ENCODE measurements at places on chromosomes 2 and 18.

DNA sequence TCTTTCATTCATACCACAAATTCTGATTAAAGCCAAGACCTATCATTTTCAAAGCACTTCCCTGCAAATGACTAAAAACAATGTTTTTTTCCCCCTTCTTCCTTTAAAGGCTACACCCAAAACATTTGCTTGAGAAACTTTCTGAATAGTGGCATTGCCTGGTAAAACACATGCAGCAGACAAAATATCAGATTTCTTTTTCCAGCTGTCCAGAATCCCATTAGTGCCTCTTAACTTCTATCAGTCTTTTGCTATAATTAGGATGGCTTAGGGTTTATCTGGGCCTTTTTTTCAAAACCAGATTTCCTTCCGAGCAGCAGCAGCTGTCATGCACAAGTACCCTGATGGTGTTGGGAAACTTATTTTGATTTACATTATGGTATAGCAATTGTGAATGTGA, 50.6 kb downstream of the ALPK2 start:
- DNase-seq = no peak

GRCh38 chr2:209661286-209661894, 110.2 kb upstream of the UNC80 start:
- DNase-seq = no peak

DNA sequence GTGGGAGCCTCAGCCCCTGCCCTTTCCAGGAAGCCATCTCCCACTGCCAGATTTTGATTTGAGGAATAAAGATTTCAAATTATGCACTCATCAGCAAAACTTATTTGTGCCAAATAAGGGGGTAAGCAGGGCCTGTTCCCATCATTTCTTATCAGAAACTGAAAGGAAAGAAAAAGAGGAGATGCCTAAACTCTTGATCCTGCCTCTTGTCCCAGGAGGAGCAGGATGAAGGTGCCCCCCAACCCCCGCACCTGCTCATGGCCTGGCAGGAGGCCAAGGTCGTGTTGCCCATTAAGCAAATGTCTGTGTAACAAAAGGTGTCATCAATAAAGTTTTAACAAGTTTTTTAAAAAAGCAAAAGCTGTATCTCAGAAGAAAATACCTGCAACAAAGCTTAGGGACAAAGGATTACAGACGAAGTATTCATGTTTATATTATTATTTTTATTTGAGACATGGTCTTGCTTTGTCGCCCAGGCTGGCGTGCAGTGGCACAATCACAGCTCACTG, 80.0 kb downstream of the INPP5D start:
- no peak for DNase-seq

GRCh38 chr2:920999-921398, 29.6 kb upstream of the SNTG2 start:
- no peak for DNase-seq

DNA sequence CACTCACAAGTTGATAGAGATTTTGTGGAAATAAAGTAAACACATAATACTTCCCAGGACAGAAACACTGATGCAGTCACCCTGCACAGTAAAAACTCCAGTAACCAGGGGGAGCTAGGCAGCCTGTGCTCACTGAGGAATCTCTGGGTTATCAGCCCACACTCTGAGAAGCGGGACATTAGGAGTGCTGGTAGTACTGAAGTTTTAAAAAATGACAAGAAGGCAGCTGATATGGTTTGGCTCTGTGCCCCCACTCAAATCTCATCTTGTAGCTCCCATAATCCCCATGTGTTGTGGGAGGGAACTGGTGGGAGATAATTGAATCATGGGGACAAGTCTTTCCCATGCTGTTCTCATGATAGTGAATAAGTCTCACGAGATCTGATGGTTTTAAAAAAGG, 31.4 kb downstream of the KCTD1 start:
- DNase-seq = no peak

DNA sequence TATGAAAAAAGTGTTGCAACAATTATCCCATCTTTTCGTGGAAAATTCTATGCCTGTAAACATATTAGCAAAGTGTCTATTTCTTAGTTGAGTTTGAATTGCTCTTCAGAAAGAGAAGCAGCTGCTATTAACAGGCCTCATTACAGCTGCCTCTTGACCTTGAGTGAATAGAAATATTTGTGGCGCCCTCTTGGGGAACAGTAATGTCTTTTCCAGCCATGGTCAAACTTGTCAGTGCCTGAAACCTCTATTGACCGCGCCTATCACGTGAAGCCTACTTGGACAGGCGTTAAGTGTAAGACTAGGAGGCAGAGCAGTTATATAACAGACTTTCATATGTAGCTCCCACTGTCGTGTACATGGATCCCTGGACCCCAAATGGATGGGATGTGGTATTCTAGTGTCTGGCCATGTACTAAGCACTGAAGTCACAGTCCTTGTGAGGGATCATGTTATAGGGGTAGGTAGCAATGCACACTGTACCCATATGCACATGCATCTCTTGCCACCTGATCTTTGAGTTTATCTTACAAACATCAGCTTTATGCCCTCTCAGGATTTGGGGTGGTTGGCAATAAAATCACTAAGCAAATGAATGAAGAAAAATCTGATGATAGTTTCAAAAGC, 245.0 kb downstream of the PTGR3 start:
- no peak for DNase-seq

- DNase-seq = no peak
Measured at GRCh38 chr2:65662654-65663432, 230.4 kb upstream of the SPRED2 start.

- no peak for DNase-seq
Measured at GRCh38 chr18:62183578-62184195, 3.2 kb downstream of the PIGN start.

GRCh38 chr2:122219504-122219903, 464.1 kb downstream of the TSN start:
- DNase-seq = no peak

GRCh38 chr2:47309472-47309951, 93.4 kb upstream of the MSH2 start:
- no peak for DNase-seq

DNA sequence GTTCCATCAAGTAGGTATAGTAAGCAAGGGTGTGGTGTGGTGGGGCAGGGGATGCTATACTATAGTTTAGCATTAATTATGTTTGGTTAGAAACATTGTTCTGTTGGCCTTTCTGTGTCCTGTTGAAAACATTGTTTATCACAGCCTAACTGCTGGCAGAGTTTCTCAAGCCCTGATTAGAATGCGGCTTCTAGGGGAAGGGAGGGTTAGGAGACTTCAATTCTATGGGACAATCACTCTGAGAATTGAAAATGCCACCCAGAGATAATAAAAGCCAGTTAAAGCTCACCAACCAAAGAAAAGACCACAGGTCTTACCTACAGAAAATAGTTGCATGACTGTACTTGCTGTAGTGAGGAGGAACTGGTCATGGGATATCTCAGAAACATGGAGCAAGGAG, 19.9 kb upstream of the SMCHD1 start:
- no peak for DNase-seq

- no peak for DNase-seq
Measured at GRCh38 chr2:26251893-26252292, 7.2 kb downstream of the HADHB start.

- DNase-seq = no peak
Measured at GRCh38 chr18:52333860-52334259, 6.1 kb upstream of the DCC start.

GRCh38 chr2:119713819-119714490, 35.0 kb downstream of the TMEM177 start:
- DNase-seq = no peak

- DNase-seq = no peak
Measured at GRCh38 chr18:49673281-49673680, 111.4 kb downstream of the LIPG start.

DNA sequence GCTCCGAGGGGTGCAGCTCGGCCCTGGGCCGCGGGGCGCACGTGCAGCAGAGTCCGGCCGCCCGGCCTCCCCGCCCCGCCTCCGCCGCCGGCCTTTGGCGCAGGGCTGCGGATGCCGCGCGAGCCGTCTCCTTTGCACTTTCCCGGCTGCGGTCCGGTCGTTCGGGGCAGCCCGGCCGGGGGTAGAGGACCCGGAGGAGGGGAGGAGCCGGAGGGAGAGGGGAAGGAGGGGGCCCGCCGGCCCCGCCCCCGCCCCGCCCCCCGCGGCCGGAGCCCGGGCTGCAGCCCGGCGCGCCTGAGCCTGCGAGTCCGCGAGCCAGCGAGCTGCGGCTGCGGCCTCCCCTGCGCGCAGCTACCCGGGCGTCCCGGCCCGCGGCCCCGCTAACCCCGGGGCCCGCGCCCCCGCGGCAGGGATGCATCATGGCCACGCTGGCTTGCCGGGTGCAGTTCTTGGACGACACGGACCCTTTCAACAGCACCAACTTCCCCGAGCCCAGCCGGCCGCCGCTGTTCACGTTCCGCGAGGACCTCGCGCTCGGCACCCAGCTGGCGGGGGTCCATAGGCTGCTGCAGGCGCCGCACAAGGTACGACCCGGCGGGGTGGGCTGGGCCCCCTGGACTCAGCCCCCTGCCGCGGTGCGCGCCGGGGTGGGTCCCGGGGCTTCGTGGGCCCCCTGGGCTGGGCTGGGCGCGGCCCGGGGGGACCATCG, at the start of gene FHOD3:
FHOD3 (plus strand) TSS at position 297 of the 709 bp plus-strand sequence; CDS start at position 420, 123 bp downstream.
- DNase-seq = peak; percentile 3

DNA sequence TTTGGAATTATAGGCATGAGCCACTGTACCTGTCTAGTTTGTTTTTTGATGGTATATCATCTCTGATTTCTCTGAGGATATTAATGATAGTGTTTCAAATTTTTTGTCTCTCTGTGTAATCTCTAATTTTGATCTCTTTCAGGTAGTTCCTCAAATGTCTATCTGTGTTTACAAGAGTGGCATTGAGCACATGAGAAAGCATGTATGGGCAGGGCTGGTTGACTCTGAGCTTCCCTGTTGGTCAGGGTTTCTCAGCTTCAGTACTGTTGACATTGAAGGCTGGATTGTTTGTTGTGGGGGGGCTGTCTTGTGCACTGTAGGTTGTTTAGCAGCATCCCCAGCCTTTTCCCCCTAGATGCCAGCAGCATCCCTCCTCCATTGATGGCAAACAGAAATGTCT, 79.9 kb downstream of the TMEM247 start:
- DNase-seq = no peak

DNA sequence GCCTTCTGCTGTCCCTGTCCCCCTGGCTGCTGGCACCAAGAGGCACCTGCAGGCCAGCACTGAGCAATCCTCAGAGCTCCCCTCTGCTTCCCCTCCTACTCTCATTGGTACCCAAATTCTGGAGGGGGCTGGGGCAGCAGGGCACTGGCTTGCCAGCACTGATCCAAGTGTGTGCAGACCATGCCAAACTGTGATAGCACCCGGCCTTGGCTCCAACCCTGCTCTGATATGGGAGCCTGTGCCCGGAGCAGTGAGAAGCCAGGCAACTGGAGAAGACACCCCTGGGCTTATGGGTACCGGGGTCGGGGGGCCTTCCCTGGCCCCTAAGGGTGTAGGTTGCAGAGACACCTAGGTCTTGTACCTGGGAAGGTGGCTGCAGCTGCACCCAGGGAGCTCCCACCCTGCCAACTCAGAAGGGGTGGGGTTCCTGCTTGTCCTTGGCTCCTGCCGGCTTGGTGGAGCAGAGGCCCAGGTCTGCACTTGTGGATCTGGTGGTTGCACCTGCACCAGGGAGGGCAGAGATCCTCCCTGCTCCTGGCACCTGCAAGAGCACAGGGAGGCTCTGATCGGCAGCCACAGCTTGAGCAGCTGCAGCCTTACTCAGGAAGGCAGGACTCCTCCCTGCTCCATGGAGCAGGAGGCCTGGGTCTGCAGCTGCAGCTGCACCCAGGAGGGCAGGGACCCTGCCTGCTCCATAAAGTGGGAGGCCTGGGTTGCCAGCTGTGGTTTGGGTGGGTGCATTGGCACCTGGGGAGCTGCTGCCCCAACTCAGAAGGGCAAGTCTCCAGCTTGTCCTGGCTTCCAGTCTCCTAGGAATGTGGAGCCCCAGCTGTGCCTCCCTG, 96.3 kb downstream of the BCL2L11 start:
- DNase-seq = no peak

DNA sequence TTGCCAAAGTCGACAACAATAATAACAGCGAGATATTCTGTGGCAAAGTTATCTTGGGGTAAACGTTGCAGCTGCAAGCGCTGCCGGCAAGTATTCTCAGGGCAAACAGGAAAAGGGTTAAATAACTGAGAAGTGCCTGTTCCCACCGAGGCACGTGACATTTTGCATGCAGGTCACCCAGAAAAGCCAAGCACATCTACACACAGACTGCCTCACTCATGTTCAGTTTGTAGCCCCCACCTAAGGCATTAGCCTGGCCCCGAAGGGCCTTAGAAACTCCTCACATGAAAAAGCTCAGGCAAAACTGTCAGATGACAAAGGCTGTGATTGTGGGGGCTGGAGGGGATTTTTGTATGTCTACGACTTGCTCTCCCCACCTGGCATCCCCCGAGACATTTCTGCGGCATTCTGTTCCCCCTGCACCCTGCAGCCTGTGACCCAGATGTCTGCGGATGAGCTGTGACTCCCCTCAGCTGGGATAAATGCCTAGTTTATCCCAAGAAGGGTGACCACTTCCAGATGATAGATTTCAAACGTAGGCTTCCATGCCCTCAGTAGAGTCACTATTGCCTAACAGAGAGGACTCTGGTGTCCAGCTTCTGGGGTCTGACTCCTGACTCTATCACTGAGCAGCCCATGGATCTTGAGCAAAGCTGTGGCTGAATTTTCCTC, 215.2 kb upstream of the SIX2 start:
- no peak for DNase-seq

- DNase-seq = no peak
Measured at GRCh38 chr2:27262379-27263286, at the start of gene SLC30A3. TSS of gene SLC30A3 (minus strand) at chr2:27263047. CDS start at chr2:27262906, 141 bp downstream.

DNA sequence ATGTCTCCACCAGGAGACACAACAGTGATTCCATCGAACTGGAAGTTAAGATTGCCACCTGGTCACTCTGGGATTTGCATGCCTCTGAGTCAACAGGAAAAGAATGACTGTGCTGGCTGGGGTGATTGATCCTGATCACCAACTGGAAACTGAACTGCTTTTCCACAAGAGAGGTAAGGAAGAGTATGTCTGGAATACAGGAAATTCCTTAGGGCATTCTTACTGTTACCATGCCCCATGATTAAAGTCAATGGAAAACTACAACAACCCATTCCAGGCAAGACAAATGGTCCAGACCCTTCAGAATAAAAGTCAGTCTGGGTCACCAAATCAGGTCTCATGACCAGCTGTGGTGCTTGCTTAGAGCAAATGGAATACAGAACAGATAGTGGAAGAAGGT, 12.0 kb upstream of the DDX1 start:
- DNase-seq = no peak

GRCh38 chr2:2590841-2591541, 259.9 kb upstream of the MYT1L start:
- DNase-seq = no peak

- no peak for DNase-seq
Measured at GRCh38 chr2:8827729-8828128, 9.7 kb downstream of the KIDINS220 start.

DNA sequence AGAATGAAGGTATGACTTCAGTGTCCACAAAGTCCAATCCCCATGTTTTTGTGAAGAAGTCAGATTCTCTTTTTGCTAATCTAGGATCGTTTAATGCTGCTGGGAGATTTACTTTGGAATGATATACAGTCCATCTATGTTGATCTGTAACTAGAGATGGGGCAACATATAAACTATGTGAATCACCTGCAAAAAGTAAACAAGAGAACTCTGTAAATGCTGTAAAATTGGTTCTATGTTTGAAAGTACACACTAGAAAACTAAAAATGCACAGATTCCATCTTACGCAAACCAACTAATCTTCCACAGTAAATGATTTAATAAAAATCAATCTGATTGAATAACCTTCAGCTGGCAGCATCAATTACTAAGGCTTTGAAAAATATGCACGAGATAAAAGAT, 37.5 kb downstream of the VPS54 start:
- no peak for DNase-seq

GRCh38 chr2:860259-860855, 90.3 kb upstream of the SNTG2 start:
- DNase-seq = no peak

All from GOT3 (cell line).